Stimulated activated CD4-positive, alpha-beta T cell treated with anti-CD3 and anti-CD28 coated beads, Interleukin-2, amount 100 ng/mL, for 24 hours (primary cell): ENCODE measurements at places on chromosomes 12 and 14.

DNA sequence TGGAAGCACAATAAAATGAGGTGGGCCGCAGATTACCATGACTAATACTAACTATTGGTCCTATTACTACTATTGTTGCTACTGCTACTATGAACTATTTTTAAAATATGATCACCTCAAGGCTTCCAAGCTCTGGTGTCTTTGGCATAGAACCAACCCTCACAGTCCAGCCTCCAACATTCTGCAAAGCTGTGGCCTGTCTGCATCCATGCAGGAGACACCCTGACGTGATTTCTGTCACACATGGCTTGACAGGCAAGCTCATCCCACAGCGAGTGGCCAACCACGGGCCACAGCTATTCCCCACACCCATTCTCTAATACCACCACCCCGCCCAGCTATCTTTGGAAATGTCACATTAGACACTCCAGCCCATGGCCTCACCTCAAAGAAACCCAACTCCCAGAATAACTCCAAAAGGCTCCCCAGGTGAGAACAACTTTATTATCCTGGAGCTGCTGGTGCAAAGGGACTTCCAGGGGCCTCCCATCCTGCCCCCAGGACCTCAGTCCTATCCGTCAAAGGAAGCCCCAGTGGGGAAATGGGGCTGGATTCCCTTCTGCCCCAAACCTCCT, 14.4 kb downstream of the ISCU start:
- no peak for DNase-seq

DNA sequence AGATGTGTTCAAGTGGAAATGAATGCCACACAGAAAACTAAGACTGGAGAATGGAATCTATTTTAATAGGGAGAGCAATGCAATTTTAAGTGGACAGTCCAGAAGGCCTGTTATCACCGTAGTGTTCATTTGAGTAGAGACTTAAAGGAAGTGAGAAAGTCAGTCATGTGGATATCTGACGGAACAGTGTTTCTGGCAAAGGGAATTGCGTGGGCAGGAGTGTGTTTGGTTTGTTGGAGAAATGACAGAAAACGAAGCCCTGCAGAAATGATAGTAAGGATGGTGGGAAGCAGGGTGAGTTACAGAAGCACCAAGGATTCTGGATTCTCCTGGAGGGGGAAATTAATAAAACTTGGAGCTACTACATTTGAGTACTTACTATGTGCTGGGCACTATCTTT, 776.6 kb downstream of the MED13L start:
- no peak for DNase-seq

- DNase-seq: no peak
These were observed 2.6 kb upstream of the KLRK1 start for GRCh38 chr12:10392394-10392930.

DNA sequence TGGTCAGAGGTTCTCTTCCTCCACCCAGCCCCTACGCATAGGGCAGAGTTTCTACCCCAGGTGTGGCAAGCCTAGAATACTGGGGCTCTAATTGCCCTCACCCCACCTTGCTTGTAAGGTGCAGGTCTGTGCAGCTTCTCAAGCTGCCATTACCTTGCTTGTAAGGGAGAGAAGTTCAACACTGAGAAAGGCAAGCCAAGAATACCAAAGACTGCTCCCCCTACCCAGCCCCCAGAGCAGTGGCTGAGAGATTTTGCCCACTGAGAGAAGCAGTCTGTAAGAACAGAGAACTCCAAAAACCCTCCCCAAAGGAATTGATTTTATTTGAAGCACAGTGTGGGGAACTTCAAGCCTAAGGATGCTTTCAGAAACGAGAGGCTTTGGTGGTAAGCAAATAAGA, 63.1 kb downstream of the RASSF8 start:
- no peak for DNase-seq

- DNase-seq: no peak
These were observed 317.5 kb upstream of the DIO3 start for GRCh38 chr14:101243587-101244338.

- peak; percentile 55 for DNase-seq
These were observed 62.9 kb upstream of the NID2 start for GRCh38 chr14:52131640-52132320.

DNA sequence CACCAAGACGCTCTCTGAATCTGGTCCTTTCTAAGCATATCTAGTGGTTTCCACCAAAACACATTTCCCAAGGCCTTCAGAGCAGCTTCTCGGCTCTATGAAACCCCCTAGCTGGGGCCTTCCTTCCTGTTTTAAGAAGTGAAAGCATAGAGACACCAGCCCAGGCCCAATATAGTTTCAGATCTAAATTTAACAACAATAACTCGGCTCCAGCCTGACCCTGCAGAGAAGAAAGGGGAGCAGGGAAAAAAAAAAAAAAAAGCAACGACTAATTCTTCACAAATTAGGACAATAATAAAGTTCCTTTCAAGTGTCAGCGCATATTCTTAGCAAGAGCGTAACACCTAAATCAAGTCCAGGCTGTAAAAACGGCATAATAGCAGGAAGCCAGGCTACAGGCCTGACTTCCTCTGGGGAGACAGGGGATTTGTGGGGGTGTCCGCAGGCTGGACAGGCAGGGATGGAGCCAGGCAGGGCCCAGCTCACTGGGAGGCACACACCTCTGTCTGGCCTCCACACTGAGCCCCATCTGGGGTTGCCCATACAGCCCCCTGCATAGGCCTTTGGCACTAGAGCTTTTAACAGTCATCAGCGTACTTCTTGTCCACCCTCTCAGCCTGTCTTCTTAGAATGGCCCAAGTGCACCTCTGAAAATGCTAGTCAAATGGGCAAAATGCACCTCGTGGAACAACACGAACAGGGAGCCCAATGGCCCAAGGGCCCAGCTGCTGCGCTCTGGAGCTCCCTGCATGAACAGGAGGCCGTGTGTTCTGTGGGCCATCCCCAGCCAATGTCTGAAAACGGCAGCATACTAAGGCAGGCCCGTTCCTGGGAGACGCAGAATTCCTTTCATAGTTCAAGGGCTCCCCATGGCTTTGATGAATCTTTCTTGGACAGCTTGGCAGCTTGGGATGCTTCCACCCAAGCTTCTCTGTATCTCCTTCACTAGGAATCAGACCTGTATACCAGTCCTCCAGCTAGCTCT, 772.9 kb downstream of the MED13L start:
- DNase-seq: no peak

DNA sequence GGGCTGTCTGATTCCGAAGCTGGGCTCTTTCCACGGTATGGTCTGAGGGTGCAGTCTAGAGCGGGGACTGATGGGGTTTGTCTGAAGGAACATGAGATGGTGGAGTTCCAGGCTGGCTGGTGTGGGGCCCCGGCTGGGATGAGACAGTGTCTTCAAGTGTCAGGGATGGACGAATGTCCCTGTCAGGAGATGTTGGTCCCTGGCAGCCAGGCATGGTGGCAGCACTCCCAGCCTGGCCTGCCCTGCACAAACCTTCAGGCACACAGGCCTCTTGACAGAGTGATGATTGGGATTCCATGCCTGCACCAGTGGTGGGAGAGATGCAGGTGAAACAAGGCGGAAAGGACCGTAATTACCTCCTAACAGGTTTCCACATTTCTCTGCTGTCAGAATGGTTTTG, 221.9 kb downstream of the CACNA1C start:
- no peak for DNase-seq

DNA sequence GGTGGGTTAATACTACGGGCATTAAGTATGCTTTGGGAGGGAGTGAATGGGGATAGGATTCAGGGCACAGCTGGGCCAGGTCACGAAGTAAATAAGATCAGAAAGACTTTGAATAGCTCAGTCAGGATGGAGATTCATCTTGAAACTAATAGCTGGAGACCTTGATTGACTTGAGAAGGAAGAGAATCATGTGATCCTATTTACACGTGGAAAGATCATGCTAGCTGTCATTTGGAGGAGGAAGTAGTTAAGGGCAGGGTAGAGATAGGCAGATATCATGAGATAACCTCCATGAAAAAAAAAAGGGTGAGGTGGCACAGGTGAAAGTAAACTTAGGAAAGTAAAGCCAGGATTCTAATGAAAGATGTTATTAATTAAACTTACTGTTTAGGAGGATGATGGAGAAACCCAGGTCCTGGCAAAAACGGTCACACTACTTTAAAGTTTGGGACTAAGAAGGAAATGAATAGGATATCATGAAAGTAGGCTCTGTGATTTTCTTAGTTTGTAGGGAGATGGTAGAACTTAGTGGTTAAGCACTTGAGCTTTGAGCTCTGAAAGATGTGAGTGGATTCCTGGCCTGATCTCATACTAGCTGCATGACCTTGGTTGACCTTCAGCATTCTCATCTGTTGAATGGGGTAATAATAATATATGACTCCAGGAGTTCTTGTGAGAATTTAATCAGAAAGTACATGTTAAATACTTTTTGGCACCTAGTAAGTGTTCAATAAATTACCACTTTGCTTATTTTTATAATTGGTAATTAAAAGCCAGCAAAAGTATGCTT, 439.0 kb downstream of the NRXN3 start:
- no peak for DNase-seq

GRCh38 chr12:126974779-126975178, 1292.2 kb upstream of the TMEM132C start:
- no peak for DNase-seq
